ENCODE measurements at places on chromosomes 3 and 15.

GRCh38 chr3:196590279-196590678 lies 21.8 kb downstream of the FBXO45 start:
- DNase-seq: no peak

DNA sequence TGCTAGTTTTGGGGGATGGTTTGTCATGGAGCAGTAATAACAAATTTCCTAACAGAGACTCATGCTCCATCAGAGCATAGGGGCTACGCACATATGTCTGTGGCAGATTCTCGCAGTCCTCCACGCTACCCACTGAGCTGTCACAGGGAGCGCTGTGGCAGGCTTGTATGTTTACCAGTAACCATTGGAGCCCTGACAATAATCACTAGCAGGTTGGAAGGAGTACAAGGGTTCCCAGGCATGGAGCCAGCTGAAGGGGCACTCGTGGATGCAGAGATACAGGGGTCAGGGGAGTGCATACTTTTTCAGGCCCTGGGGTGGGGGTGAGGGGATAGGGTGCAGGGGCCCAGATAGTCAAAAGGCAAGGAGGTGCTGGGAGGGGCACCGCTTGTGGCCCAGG lies 7.9 kb upstream of the GP9 start:
- no peak for DNase-seq

DNA sequence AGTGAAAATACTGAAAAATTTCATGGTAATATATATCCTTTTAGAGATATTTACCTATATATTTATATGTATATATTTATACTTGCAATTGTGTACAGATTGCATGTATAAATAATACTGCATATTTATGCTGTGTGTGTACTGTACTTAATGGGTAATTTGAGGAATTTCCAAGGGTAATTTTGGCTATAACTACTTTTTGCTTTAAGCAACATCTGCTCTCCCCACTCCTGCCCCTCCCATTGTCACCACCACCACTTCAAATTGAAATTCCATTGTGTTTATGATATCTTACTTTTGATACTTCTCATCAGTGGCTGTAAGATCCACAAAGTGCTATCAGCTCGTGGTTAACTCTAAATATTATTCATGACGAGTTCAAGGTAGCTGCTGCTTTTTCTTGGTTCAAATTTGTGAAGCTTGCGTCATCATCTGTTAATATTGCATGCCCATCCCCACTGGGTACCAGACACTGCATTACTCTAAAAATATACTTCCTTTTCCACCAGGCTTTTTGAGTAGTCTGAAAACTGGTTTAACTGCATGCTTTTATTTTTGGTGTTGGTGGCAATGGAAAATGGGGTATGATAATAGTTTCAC lies 91.7 kb upstream of the MITF start:
- no peak for DNase-seq

GRCh38 chr15:41966920-41967465 lies 5.4 kb downstream of the EHD4 start:
- no peak for DNase-seq

- DNase-seq: no peak
Measured at GRCh38 chr15:39130556-39131379, 450.1 kb upstream of the THBS1 start.

GRCh38 chr15:101689901-101690300 lies 34.4 kb downstream of the TARS3 start:
- DNase-seq: no peak

DNA sequence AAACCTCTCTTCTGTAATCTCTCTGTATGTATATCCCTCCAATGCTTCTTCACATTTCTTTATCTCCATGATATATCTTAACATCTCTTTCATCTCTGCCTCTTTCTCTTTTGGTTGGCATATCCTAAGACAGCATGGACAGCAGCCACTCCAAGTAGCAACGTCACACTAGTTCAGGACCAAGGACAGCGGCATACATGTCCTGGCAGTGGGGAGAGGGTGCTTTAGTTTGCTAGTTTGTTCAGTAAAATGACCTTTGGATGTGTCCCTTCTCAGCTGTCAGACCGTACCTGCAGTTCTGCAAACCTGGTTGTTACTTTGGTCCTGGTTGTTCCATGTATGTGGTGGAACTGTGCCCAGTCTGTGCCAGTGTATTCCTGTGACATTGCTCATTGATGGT lies 225.6 kb upstream of the ROPN1 start:
- DNase-seq: no peak

DNA sequence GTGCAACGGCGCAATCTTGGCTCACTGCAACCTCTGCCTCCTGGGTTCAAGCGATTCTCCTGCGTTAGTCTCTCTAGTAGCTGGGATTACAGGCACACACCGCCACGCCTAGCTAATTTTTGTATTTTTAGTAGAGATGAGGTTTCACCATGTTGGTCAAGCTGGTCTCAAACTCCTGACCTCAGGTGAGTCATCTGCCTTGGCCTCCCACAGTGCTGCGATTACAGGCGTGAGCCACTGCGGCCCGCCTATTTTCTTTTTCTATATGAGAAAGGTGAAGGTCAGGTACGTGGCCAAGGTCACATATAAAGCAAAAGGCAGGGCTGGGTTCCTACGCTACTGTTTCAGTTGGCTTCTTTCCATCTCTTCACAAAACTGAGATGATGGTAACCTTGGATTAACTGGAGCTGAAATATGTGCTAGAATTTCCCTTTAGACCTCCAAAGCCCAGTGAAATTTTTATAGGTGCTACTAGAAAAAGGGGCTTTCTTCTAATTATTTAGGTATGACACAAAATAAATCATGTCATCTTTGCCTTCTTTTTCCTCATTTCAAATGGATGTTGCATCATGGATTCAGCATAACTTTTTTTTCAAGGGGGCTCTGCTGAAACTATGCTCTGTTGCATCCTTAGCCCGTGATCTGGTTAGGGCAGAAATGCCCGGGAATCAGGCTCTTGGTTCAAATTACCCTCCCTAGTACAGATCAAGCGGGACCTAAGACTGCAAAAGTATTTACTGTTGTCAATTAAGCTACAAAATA lies 68.5 kb downstream of the MYO1E start:
- DNase-seq: no peak
